Activated CD4-positive, CD25-positive, alpha-beta regulatory T cell treated with anti-CD3 and anti-CD28 coated beads, Interleukin-2, amount 50 U/mL, for 24 hours (primary cell): ENCODE measurements at places on chromosomes 7 and 10.

GRCh38 chr10:5014936-5015335 is 11.3 kb upstream of the AKR1C2 start:
- no peak for ATAC-seq

GRCh38 chr7:129298268-129298893 is 73.6 kb downstream of the AHCYL2 start:
- ATAC-seq = no peak

GRCh38 chr7:93159490-93159889 is 11.3 kb upstream of the SAMD9L start:
- ATAC-seq = no peak

GRCh38 chr7:29130096-29130495 is 16.2 kb downstream of the CPVL start:
- ATAC-seq = no peak
